Mucosa of descending colon (tissue), 3 donors: ENCODE measurements at places on chromosomes 4 and X.

- peak; percentile 62 for DNase-seq
Observed at GRCh38 chr4:2243681-2244380, 1.9 kb upstream of the HAUS3 start.

GRCh38 chrX:121958886-121959285 lies 911.5 kb downstream of the GLUD2 start:
- no peak for DNase-seq

DNA sequence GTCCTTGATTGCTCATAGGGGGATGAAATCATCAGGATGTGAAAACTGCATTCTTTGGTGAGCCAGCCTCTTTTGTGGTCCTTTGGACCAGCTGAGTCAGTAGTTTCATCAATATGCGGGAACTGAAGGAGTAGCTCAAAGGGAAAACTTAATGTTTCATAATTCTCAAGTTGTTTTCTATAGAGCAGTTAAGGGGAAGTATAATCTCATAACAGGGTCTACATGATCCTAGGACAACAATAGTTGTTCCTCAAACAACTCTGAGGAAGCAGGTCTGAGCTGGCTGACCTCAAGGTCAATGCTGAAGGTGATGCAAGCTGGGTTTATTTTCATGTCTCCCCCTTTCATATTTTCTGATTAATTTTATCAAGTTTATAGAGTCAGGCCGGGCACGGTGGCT lies 36.1 kb upstream of the IRF2 start:
- DNase-seq = no peak

GRCh38 chrX:9351126-9351525 lies 113.7 kb upstream of the TBL1X start:
- no peak for DNase-seq

- no peak for DNase-seq
Observed at GRCh38 chrX:79259073-79259689, 108.0 kb downstream of the ITM2A start.

- DNase-seq = no peak
Observed at GRCh38 chr4:80005863-80006262, 67.2 kb downstream of the ANTXR2 start.

- no peak for DNase-seq
Observed at GRCh38 chr4:127149086-127149485, 483.7 kb upstream of the INTU start.

DNA sequence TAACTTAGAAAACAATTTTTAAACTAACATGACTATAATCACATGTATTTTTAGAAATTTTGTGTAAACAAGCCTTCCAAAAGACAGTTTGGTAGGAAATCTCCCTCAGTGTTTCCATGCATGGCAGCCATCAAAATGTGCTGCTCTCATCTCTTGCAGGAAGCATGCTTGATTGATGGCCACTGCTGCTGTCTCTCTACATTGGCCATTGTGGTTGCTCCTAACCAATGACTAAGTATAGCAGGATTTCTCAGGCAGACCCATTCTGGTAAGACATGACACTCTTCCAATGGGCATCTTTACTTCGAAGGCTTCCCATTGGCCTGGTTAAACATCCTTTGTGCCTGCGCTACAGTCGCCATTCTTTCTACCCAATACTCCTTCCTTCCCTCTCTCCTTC lies 78.9 kb upstream of the GUCY1A1 start:
- no peak for DNase-seq

DNA sequence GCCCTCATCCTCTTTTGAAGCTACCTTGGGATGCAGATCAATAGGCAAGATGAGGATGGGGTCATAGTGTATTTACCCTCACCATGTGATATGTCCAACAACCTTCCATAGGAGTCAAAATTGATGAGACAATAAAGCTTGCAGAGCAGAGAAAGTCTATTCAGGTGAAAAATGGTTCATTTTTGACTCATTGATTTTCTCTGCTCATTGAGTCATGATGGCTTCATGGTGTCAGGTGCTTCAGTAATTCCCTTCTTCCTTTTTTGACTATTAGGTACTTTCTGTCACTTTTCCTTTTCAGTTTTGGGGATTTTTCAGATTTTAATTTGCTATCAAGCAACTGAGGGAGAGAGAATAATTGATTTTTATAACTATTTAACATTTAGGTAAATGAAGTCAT lies 55.9 kb upstream of the IL2 start:
- DNase-seq = no peak

- peak; percentile 27 for DNase-seq
Observed at GRCh38 chr4:1519787-1520661, 113.8 kb upstream of the NKX1-1 start.

DNA sequence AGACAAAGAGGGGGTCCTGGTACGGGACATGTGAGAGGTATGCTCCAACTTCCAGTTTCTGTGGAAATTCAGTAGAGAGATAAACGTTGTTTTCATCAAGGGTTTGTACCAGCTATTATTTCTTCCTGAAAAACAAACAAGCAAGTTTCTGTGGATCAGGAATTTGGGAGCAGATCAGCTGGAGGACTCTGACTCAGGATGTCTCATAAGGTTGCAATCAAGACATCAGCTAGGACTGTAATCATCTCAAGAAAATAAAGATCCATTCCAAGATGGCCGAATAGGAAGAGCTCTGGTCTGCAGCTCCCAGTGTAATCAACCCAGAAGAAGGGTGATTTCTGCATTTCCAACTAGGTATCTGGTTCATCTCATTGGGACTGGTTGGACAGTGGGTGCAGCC lies 23.5 kb upstream of the NFKB1 start:
- DNase-seq = no peak

GRCh38 chr4:76194325-76194724 lies 19.3 kb downstream of the SCARB2 start:
- no peak for DNase-seq

GRCh38 chr4:25638806-25639205 lies 16.8 kb upstream of the SLC34A2 start:
- no peak for DNase-seq

DNA sequence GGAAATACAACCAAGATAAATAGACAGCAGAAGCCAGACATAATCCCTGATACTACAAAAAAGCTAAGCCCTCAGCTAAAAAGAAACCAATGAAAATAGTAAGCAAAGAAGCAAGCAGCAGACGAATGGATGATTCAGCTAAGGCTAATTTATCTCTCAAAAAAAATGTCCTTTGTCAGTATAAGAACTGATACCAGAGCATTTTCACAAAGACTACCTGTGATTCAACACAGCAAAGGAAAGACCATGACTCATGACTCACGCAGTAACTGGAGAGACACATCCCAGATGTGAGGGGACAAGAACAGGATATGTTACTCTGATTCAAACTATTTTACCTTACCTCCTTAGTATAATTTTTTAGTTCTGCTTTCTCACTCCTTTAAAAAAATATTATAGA lies 22.7 kb upstream of the TMPRSS11F start:
- DNase-seq = no peak

DNA sequence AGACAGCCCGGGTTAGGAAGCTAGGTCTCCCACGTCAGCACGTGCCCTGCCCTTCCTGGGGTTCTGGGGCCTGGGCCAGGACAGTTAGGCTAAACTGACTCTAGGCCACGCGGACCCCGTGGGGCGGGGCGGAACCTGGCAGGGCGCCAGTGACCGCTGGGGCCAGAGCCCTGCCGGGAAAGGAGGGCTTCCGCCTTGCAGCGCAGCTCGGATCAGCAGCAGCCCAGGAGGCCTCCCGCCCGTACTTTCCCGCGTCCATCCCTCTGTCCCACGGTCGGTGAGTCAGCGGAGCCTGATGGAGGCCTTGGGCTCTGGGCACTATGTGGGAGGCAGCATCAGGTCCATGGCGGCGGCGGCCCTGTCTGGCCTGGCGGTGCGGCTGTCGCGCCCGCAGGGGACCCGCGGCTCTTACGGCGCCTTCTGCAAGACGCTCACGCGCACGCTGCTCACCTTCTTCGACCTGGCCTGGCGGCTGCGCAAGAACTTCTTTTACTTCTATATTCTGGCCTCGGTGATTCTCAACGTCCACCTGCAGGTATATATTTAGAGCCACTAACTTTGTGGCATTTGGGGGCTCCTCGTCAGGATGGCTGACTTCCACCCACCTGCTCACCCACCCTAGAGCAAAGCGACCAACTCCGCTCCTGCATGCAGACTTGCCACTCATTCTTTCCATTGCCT lies at the start of gene SMIM10:
TSS of gene SMIM10 (plus strand) at position 191 of the 681 bp plus-strand sequence. CDS start at position 296, 105 bp downstream.
- DNase-seq = peak; percentile 74

DNA sequence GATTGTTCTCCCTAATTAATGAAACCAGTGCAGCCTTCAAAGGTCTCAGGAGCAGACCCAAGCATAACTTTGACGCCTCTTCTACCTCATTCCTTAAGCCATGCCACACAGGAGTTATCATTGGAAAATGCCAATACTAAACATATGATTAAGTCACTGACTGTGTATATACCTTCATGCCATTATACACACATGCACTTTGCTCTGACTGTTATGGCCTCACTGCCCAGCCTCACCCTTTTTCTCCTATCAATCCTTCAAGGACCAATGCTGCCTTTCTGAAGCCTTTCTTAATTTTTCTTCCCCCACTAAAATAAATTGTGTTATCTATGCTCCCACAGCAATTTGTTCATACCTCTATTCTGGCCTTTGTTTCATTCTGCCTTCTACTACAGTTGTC lies 725.6 kb downstream of the RPA4 start:
- DNase-seq = no peak

- peak; percentile 17 for DNase-seq
Observed at GRCh38 chr4:113327494-113327893, 278.0 kb downstream of the ANK2 start.

- DNase-seq = no peak
Observed at GRCh38 chrX:134625315-134625718, 33.0 kb downstream of the PLAC1 start.

- DNase-seq = no peak
Observed at GRCh38 chr4:183107891-183108459, 8.9 kb downstream of the WWC2 start.

- no peak for DNase-seq
Observed at GRCh38 chrX:68084765-68085164, 348.5 kb downstream of the OPHN1 start.

DNA sequence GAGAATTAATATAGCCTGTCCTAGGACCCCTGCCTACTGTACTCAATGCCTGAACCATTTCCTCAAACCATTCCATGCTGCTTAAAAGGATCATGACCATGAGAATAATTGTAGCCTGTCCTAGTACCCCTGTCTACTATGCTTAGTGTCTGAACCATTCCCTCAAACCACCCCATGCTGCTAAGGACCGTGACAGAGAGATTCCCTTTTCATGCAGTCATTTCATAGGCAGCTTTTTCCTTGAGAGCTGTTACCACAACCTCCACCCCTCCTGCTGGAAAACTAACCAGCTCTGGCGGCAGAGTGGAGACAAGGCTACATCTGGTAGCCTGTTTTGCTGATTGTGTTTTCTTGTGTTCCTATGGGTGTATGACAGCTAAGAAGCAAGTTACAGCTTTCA lies 174.9 kb upstream of the SMARCAD1 start:
- no peak for DNase-seq

- peak; percentile 88 for DNase-seq
Observed at GRCh38 chr4:139176302-139177048, 543 bp downstream of the ELF2 start.

DNA sequence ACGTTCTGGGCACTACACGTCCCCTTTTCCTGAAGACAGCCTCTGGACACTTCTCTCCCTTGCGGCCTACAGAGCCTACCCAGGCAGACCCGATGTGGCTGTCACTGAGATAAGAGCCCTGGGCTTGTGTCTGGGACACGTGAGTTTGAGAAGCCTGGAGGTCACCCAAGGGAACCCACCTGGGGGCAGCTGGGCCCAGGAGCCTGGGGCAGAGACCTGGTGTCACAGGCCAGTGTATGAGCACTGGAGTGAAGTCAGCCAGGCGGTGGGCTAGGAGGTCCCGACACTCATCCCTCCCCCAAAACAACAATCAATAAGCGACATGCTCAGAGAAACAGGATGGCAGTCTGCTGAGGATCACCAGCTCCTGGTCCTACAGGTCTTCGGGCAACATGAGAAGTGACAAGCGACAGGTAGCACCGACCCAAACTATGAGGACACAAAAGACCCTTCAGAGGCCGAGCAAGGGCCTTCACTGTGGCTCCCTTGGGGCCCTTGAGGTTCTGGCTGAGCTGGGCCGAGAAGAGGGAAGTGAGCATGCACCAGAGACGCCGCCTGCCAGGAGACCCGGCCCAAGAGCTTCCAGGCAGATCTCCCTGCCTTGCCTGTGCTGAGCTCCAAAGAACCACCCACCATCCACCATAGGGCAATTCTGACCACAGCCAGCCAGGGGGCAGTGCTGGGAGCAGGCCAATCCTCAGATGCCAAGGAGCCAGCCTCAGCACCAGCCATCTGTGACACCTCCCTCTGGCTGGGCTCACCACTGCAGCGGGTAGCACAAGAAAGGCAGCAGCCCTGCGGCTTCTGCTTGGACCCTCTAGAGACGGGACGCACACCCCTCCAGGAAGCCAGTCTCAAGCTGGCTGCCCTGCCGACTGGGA lies 11.0 kb upstream of the DUSP9 start:
- DNase-seq = no peak

DNA sequence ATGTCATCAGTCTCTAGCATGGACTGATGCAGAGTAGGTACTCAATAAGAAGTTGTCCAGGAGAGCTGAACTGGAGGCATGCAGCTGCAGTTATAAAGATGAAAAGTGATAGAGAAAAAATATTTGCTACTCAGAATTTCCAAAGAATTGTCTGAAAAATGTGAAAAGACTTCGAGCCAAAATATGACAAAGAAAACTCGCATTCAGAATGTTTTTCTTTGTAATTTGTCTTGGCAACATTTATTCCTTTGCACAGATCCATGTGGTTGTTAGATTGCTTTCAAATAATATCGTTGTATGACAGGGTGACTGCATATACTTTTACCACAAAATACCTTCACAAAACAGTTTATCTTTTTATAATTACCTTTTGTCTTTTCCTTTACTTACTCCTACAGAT lies 128.0 kb upstream of the SLC4A4 start:
- DNase-seq = no peak

GRCh38 chrX:77014377-77015372 lies 432.5 kb upstream of the FGF16 start:
- DNase-seq = no peak

DNA sequence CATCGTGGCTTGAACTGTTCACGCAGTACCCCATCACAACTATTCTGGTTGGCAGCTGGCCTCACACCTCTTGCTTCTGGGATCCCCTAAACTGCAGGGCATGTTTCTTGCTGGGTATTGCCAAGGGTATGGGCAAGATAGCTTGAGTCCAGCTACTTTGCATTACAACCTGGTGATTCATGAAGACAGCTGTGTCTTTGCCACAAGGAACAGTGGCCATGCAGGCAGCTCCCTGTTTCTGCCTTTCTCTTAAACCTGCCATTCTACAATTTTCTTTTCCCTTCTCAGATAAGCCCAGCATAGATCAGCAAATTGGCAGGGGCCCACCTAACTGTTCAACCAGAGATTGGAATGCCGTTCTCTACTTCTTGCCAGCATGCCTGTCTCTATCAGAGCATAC lies 42.8 kb downstream of the TENM3 start:
- no peak for DNase-seq
